ENCODE measurements at places on chromosomes 12 and 14. TPM values are rescaled to one million over a fixed set of nuclear protein-coding genes. Genes with fewer than 3 reads are reported as not detected.

The CD4 gene
- 0.07 TPM for total RNA-seq

The PSMD9 gene
- total RNA-seq, result 44.2 TPM

DNA sequence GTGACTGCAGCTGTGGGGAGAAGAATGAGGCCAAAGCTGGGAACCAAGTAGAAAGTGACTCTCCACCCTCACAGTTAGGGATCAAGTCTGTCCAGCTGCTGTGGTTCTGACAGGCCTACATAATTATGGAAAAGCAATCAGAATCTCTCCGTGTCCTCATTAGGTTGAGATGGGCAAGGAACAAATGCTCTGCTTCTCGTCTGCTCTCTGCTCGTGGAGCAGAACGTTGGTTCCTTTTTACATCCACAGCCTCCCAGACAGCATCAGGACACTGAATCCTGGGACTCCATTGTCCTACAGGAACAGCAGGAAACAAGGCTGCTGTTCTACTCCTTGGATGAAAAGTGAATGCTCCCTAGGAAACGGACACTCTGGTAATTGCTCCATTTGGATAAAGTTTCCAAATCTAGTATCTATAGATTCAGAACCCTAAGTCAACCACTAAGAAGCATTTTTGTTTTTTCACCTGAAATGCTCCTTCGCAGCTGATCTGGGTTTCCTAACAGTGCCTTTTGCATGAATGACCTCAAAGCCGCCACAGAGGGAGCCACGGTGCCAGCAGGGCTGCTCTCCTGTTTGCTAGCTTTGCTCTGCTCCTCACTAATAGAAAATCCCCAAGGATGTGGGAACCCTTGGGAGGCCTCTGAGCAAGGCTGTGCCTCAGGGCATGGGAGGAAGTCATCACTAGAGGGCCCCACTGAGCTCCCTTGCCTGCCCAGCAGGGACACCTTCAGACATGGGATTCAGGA is 102.0 kb downstream of the EGLN3 start:
- peak; percentile 54 for DNase-seq

DNA sequence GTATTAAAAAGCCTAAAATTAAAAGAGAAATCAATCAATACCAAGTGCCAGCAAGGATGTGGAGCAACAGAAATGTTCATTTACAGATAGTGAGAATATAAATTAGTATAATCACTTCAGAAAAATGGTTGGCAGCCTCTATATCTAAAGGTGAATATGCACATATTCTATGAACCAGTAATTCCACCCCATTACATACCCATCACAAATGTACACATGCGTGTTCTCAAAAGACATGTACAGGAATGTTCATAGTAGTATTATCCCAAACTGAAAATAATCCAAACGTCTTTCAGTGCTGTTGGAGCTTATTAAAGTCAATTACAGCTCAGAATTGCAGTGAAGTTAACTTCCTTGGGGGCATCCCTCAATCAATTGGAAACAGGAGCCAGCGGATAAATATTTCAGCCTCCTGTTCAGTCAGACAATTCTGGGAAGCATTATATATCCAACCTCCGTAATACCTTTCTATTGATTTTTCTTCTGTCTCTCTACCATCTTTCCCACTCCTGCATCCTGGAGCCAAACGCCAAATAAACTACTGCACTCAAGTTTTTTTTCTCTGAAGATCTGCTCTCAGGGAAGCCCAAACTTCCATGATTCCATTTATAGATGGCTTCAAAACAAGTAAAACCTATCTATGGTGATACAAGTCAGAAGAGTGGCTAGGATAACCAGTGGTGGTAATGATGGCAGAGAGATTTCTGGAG is 45.0 kb upstream of the OR5AU1 start:
- no peak for DNase-seq

- DNase-seq, result no peak
Observed at GRCh38 chr12:63982604-63983295, 138.2 kb downstream of the SRGAP1 start.

The RPAP3 gene
- total RNA-seq, result 19.2 TPM

The CIROP gene
- total RNA-seq, result not detected

DNA sequence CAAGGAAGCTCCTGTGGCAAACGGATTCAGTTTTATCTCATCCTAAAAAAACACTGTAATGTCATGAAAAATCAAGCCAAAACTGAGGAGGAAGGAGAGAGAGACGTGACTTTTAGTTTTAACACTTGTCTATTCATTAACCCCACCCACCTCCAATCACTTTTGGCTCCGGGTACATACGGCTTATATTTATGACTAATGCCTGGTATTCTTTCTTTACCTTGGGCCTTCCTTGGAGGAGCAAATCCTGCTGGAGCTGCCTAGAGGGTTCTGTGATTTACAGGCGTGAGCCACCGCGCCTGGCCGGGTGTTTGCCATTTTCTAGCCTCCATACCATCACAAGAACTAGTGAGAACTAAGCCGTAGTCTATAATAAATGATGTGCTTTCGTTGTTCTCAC is 60.8 kb upstream of the RTRAF start:
- no peak for DNase-seq
